Stimulated activated CD4-positive, alpha-beta T cell treated with anti-CD3 and anti-CD28 coated beads, Interleukin-12 subunit alpha, Interleukin-12 subunit beta, amount 100 ng/mL, for 24 hours (primary cell): ENCODE measurements at places on chromosomes 11 and 22.

- no peak for DNase-seq
Measured at GRCh38 chr11:109564241-109564640, 142.3 kb downstream of the C11orf87 start.

- DNase-seq: no peak
Measured at GRCh38 chr11:70399681-70400112, 1.4 kb downstream of the CTTN start.

DNA sequence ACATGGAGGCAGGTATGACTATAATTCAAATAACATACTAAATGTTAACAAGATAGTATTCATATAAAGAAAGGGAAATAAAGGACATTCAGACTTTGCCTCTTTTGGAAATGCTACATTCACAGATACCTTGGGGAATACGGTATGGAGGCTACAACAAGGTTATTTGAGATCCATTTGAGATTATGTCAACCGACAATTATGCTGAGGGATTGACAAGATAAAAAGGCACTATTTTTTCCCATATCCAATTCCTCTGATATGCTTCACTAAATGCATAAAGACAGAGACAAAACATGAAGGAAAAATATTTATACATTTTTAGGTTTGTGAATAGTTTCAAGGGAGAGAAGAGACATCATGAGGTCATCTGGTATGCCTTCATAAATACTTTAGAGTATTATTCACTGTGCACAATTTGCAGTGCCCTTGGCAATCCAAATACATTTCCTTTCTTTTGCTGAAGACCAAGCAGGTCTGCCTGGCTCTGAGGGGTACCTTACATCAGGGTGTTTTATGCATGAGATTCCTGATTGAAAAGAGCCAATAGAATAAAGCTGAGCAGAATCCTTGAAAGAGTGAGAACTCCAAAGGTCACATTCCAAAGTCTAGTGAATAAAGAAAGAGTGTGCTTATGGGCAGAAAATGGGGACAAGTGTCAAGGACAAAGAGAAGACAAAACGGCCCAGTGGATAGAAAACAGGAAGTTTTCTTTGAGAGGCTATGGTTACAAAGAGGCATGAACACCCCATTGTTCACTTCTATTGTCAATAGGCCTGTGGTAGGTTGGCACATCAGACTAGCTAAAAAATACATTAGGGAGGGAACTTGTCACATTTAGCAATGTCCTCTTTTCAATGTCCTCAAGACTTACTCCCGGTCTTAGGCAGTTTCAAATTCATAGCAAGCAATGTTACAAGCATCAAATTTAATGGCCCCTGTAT lies 455.8 kb downstream of the LRRC4C start:
- DNase-seq: no peak

- DNase-seq: peak; percentile 48
Measured at GRCh38 chr11:17528181-17528691, 16.0 kb downstream of the USH1C start.

DNA sequence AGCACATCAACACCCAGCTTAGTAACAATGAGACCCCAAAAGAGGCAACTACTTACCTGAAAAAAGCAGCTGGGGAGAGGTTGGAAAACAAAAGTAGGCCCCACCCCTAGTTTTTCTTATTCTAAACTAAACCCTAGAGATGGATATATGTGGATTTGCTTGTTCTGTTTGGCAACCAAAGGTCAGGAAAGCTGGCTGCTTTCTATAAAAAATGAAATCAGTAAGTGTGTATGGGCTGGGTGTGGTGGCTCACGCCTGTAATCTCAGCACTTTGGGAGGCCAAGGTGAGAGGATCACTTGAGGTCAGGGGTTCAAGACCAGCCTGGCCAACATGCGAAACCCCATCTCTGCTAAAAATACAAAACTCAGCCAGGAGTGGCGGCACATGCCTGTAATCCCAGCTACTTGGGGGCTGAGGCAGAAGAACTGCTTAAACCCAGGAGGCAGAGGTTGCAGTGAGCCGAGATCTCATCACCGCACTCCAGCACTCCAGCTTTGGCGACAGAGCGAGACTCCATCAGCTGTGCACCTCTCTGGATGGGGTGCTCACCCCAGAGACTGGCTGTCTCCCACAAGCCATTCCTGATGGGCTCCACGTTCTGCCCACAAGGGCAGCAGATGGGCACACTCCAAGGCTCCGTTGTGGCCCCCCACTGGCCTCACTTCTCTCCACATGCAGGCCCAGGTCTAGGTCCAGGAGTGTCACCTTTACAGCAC lies 30.0 kb downstream of the PACSIN2 start:
- DNase-seq: no peak

DNA sequence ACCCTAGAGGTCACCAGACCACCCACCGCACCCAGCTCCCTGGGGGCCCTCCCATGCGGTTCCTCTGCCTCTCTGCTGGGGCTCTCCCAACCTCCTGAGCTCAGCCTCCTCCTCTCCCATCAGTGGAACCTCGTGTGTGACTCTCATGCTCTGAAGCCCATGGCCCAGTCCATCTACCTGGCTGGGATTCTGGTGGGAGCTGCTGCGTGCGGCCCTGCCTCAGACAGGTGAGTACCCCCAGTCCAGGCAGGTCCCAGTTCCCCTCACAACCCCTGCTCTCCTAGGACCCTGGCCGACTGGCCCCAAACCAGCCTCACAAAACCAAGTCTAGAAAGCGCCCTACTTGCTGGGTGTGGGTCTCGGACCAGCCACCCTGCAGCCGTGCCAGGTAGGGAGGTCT lies 1.6 kb downstream of the SLC22A12 start:
- no peak for DNase-seq

GRCh38 chr11:124978316-124978715 lies 24.3 kb downstream of the CCDC15 start:
- no peak for DNase-seq

- DNase-seq: no peak
Measured at GRCh38 chr11:73833067-73833466, 43.6 kb downstream of the COA4 start.

DNA sequence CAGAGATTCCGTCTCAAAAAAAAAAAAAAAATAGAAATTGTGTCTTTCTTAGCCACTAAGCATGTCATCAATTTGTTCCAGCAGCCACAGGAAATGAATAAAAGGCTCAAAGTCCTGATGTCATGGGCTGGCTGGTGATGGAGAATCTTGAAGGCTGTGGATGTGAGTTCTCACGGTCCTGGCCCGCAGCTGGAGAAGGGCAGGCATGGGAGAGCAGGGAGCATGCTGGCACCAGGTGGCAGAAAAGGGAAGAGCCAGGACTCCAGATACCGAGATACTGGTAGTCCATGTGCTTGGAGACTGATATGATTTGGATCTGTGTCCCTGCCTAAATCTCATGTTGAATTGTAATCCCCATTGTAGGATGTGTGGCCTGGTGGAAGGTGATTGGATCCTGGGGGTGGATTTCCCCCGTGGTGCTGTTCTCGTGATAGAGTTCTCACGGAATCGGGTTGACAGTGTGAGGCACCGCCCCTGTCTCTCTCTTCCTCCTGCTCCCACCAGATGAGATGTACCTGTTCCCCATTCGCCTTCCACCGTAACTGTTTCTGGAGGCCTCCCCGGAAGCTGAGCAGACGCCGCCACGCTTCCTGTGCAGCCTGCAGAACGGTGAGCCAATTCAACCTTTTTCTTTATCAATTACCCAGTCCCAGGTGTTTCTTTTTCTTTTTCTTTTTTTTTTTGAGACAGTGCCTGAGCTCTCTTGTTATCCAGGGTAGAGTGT lies 18.1 kb downstream of the MRGPRD start:
- DNase-seq: no peak

- DNase-seq: no peak
Measured at GRCh38 chr11:70568035-70568813, 169.9 kb downstream of the CTTN start.

- no peak for DNase-seq
Measured at GRCh38 chr11:86578727-86579405, 93.5 kb downstream of the ME3 start.

- no peak for DNase-seq
Measured at GRCh38 chr11:75413864-75414263, 14.5 kb downstream of the RPS3 start.
